Left renal cortex interstitium (tissue), 4 donors: ENCODE measurements at places on chromosomes 13 and 19.

GRCh38 chr19:3406571-3407111 lies 40.3 kb downstream of the NFIC start:
- DNase-seq: no peak

- no peak for DNase-seq
Observed at GRCh38 chr19:5254543-5254942, 86.1 kb downstream of the PTPRS start.

- no peak for DNase-seq
Observed at GRCh38 chr19:11261971-11262839, at the start of gene DOCK6. DOCK6 (minus strand) TSS chr19:11262524; CDS start chr19:11262440, 84 bp downstream.

- no peak for DNase-seq
Observed at GRCh38 chr19:42284066-42284501, 15.0 kb downstream of the CIC start.

- no peak for DNase-seq
Observed at GRCh38 chr13:70714993-70715392, 606.7 kb upstream of the KLHL1 start.

- DNase-seq: no peak
Observed at GRCh38 chr13:66532146-66532545, 698.0 kb downstream of the PCDH9 start.

- DNase-seq: no peak
Observed at GRCh38 chr13:84985860-84986259, 813.4 kb downstream of the SLITRK6 start.

DNA sequence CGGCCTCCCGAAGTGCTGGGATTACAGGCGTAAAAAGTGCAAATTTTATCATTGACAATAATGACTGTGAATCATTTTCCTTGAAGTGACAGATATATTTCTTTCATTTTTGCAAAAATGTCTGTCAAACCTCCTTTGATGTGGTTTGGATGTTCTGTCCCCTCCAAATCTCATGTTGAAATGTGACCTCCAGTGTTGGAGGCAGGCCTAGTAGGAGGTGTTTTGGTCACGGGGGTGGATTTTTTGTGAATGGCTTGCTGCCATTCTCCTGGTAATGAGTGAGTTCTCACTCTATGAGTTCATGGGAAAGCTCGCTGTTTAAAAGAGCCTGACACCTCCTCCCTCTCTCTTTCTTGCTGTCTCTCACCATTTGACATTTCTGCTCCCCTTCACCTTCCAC lies 5.5 kb upstream of the SLC1A6 start:
- DNase-seq: no peak

- no peak for DNase-seq
Observed at GRCh38 chr19:35294859-35295791, 3.2 kb downstream of the MAG start.

DNA sequence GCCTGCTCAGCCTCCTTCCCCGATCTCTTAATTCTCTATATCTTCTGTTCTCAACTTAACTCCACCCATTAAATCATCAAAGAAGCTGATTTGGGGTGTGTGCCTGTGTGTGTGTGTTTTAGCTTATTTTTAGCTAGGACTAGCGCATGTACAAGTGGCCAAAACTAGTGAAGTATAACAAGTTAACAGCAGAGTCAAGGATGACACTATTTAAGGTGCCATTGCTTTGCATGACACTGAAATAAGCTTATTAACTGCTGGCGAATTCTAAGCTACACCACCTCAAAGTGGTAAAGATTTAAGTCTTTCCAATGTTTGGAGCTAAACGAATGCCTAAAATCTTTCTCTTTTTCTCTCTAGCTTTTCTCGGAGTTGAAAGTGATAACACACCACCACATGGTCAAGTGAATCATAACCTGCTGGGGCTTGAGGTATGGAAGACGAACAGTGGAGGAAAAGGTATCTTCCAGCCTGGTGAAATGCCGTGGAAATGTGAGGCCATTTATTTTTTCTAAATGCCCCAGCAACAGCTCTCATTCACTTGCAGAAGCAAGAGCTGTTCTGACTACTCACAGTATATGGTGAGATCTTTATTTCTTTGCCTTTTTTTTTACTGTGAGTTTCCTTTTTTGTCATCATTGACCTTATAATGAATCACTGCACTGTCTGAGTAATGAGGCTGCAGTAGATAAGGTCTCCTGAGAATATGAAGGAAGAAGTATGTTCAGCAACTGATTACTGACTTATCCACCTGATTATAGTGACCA lies 570.3 kb downstream of the PCDH9 start:
- no peak for DNase-seq

GRCh38 chr13:111393221-111393790 lies 72.9 kb downstream of the TEX29 start:
- DNase-seq: no peak

- no peak for DNase-seq
Observed at GRCh38 chr13:48398450-48399095, 14.3 kb downstream of the LPAR6 start.

GRCh38 chr13:99228737-99229691 lies 28.4 kb downstream of the UBAC2 start:
- DNase-seq: no peak

GRCh38 chr19:4914736-4915501 lies 5.6 kb downstream of the UHRF1 start:
- DNase-seq: no peak

GRCh38 chr13:33490461-33491327 lies 205.1 kb upstream of the STARD13 start:
- DNase-seq: no peak

DNA sequence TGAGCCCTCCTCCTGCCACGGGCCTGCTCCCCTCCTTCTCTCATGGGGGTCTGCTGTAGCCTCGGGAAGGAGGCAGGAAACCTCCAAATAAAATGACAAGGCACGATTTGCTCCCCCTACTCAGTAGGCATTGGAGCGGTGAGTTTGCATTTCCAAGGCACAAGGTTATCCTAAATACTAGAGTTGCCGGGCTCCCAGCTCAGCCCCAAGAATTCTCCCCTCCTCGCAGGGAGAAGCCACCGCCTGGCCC lies 1.5 kb downstream of the CEBPA start:
- DNase-seq: no peak

DNA sequence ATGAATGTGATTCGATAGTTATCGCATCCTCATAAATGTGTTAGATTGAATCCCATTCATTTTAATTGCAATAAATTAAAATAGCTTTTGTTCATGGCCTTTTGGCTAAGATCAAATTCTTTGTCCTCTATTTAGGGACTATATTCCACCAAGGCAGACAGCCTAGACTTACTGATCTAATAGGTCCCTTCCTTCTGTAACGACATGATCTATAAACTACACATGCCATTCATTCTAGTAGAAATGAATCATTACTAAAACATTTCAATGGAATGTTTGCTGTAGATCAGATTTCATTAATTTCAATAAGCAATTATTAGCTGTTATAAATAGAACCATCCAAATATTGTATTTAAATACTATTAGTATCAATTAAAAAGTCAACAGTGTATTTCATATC lies 526.6 kb upstream of the KLHL1 start:
- DNase-seq: no peak

DNA sequence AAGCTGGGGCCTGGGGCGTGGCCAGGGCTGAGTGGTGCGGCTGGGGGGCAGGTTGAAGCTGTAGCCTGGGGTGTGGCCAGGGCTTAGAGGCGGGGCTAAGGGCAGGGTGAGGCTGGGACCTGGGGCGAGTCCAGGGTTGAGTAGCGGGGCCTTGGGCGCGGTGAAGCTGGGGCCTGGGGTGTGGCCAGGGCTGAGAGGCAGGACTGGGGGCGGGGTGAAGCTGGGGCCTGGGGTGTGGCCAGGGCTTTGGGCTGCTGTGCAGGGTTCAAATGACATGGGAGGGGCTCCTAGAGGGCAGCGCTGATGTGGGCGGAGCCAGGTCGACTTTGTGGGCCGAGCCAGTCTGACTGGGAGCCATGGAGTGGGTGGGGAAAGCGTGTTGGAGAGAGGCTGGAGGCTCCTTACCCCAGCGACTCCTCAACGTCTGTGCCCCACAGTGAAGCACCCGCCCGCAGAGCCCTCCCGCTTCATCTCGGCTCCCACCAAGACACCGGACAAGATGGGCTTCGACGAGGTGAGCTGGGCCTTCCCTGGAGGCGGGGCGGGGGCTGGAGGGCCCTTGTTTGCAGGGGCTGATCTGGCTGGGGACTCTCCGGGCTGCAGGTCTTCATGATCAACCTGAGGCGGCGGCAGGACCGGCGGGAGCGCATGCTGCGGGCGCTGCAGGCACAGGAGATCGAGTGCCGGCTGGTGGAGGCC lies 21.5 kb downstream of the COLGALT1 start:
- DNase-seq: no peak

DNA sequence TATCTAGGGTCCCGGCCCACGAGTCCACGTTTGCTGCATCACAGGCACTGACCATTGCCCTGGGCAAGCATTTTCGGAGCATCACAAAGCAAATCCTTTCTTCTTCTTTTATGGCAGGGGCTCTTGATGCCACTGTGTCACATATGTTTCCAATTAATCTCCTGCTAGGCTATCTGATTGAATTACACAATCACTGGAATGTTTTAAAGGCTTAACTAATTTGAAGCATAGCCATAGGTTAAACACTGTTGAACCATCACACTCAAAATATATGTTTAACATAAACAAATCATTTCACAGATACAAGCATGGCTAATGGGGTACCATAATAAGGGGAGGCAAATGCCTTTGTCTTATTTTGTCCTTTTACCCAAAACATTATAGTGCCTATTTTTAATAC lies 338.3 kb downstream of the POU4F1 start:
- no peak for DNase-seq

GRCh38 chr13:76813000-76813691 lies 73.1 kb downstream of the KCTD12 start:
- DNase-seq: no peak

- DNase-seq: no peak
Observed at GRCh38 chr19:6259312-6259861, 20.4 kb downstream of the MLLT1 start.

- DNase-seq: no peak
Observed at GRCh38 chr19:18894254-18895037, 1.5 kb downstream of the CERS1 start.
